HTR-8/SVneo (cell line): ENCODE measurements at places on chromosomes 11 and 22.

DNA sequence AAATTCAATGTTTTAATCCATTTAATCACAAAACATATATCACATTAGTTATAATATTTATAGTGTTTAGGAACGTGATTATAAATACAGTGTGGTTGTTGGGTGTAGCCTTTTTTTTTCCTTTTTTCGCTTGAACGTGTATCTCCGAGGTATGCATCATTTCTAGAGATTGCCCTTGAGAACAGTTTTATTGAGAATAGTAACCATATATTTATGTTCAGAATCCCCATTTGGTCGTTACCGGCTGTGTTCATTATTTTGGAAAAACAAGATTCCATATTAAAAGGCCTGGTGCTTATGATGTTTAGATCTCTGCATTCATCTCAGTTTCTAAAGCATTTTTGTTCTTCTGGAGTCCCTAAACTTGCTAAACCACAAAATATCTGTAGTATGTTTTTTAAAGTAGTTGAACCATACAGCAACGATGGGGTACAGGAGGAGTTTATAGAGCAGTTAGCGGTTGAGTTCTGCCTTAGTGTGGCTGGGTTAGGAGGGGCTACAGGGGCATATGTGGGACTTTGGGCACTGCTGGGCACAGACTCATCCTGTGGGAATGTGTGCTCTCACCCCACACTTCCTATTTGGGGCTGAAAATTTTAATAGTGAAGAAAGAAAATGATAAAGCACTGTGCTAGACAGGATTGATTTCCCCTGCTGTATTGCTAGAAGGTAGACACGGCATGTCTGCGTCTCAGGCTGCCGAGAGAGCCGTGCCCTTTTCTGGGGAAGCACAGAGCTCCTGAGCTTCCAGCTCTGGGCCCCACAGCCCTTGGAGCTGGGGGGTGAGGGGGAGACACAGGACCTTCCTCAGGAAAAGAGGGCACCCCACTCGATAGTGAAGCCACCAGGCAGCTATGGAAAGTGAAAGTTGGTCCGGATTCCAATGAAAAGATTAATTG lies 81.5 kb upstream of the PPARA start:
- no peak for DNase-seq

DNA sequence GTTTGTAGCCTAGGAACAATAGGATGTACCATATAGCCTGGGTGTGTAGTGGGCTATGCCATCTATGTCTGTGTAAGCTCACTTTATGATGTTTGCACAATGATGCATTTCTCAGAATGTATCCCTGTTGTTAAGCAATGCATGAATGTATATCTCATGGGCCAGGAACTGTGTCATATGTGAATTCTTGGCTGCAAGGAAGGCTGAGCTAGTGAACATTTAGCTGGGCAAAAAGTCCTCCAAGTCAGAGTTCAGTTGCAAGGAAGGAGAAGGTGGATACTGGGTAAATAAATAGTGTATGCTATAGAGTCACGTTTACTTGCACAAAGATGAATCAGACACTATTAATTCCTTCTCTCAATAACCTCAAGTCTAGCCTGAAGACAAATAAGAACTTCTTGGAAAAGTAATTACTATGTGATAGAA lies 136.1 kb downstream of the EHF start:
- DNase-seq: no peak

DNA sequence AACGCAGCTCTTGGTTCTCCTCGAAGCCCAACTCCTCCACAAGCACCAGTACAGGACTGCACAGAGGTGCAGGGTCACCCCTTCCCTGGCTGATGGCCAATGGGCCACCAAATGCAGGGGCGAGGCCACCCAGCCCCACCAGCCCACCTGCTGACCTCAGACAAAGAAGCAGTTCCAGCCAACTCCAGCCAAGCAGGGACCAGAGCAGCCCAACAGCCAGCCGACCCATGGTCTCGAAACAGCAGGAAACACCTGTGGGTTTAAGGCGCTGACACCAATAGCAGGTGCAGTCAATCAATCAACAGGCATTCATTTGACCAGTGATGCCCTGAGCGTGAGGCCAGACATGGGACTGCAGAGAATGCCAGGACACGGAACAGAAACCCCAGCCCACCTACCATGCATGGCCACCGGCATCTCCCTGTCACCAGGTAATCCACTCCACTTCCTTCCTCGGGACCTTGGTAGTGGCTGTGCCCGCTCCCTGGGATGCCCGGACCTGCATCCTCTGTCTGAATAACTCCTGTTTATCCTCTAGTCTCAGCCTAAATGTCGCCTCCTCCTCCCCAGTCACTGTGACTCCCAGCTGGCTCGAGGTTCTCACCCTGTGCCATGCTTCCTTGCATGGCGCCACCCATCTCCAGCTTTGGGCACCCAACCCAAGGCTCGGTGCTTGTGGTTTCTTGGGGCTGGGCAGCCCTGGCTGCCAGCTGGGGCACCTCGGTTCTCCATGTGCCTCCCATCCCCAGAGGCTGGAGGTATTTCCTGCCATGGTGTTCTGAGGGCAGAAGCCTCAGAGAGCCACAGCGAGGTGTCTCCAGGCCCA lies 1475.4 kb downstream of the BRD1 start:
- DNase-seq: no peak

- DNase-seq: no peak
Measured at GRCh38 chr22:28297504-28297903, 378.4 kb upstream of the PITPNB start.

GRCh38 chr11:115985896-115986295 lies 481.7 kb upstream of the CADM1 start:
- no peak for DNase-seq

- no peak for DNase-seq
Measured at GRCh38 chr22:46025225-46025972, 48.4 kb upstream of the WNT7B start.

DNA sequence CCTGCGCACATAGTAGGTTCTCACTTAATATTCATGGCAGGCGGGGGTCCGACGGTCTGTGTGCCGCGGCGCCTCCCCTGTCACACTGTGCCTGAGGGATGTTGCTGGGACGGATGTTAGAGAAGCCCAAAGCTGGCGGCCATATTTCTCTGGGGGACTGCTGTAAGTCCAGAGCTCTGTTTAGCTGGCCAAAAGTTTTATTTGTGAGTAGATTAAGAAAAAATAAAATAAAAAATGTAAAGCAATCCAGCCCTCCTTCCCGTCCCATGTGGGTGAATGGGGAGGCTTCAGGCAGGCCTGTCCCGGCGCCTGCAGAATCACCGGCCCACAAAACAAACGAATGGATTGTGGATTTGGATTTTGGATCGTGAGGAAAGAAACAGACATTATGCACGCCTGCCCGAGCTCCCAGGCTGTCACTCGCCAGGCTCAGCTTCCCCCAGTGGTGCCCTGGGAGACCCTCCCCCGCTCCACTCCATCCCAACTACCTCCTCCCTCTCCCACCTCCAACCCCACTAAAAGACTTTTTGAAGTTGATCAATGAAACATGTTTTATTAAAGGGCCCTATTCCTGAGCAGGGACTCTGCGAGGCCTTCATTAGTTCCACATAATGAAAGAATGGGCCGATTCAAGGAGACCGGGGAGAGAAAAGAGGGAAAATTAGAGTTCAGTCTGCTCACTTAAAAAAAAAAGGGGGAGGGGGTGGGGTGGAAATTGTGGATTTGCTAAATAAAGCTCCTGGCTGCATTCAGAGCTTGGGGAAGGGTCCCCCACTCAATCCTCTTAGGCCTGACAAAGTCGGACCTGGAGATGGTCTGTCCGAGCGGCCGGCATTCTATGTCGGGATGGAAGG lies 20.4 kb upstream of the SCUBE1 start:
- DNase-seq: no peak

DNA sequence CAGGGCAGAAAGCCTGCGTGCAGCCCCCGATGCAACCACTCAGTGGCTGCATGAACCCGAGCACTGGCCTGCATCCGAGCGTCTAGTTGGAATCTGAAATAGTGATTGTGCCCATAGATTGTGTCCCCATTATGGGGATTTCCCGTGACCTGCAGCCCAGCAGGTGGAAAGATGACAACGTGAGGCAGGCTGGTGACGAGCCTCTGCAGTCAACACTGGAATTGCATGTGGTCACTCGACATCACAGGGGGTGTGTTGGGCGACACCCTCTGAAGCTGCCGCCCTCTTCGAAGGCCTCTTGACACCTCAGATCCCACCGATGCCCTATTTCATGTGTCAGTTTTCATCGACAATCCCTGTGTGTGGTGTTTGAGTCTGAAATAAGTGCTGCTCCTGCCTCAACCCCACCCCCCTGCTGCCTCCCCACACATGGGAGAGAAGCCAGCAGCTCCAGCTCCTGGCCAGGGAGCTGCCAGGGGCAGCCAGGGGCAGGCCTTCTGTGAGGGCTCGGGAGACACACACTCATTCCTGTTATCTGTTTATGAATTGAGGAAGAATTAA lies 172.0 kb upstream of the B3GAT1 start:
- DNase-seq: no peak

GRCh38 chr11:91299980-91300379 lies 924.6 kb upstream of the FAT3 start:
- peak; percentile 21 for DNase-seq

GRCh38 chr11:125452125-125452470 lies 44.0 kb downstream of the FEZ1 start:
- DNase-seq: no peak

GRCh38 chr11:60873533-60873932 lies 6.2 kb downstream of the ZP1 start:
- DNase-seq: no peak

DNA sequence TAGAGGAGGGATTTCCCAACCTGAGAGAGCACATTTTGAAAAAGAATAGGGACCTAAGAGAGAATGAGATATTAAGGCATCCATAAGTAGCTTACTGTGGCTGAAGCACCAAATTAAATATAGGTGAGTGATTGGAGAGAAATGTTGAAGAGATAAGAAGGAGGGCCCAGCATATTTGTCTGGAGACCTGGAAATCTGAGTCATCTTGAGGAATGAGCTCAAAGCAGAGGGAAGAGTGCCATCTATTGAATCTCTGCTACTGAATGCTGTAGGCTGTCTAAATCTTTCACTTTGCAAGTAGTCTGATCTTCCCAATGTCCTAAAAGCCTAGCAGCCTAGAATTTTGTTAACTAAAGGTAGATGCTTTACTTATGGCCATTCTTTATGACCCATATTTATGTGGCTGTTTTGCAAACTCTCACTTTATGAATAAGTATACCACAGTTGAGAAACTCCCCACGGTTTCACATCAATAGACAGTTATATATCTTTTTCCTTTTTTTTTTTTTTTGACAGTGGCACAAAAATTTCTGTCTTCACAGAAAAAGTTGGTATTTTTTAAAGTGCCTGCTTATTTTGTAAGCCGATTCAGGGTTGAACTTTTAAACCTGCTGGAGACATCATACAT lies 2093.5 kb downstream of the LRRC4C start:
- peak; percentile 54 for DNase-seq

- no peak for DNase-seq
Measured at GRCh38 chr11:60594998-60595642, 79.9 kb downstream of the MS4A13 start.

DNA sequence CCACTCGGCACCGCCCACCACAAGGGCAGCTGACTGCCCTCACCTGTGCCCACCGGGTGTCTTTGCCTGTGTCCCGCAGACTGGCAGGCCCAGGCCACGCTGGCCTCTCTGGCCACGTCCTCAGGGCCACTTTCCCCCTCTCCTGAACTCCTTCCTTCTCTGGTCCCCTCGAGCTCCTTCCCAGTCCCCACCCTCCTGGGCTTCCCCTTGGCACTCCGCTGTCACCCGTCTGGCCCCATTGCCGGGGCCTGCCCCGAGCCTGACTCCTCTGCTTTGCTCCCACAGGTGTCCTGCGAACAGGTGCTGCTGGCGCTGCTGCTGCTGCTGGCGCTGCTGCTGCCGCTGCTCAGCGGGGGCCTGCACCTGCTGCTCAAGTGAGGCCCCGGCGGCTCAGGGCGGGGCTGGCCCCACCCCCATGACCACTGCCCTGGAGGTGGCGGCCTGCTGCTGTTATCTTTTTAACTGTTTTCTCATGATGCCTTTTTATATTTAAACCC lies 14.2 kb downstream of the MCAT start:
- no peak for DNase-seq

DNA sequence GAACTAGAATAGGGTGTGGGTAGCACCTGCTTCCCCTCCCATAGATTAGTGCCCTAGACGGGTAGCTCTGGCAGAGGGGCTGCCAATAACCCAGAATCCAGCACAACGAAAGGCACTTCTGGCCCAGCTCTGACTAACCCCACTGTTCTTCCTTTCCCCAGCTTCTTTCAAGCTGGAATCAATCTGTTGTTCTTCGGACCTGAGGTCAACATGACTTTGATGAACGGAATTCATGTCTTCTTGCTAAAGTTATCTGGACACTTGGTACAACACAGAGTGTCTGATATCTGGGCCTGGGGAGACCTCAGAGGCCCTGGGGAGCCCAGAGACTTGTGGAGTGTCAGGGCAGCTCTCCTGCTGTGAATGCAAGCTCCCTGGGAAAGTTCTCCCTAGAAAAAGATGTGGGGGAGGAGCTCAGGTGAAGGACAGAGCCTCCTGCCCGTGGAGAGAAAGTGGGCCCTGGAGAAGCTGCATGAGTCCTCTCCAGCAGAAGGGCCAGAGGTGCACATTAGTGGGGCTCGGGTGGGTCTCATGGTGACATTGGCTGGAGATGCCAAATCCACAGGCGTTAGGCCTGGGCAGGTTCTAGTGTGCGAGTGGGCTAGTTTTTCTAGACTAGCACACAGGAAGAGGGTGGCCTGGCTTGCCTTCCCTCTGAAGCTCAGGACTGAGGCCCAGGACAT lies 6.3 kb downstream of the KCNJ11 start:
- no peak for DNase-seq

GRCh38 chr22:46303347-46303965 lies 6.8 kb downstream of the GTSE1 start:
- no peak for DNase-seq

GRCh38 chr11:109093354-109093753 lies 328.6 kb upstream of the C11orf87 start:
- no peak for DNase-seq

DNA sequence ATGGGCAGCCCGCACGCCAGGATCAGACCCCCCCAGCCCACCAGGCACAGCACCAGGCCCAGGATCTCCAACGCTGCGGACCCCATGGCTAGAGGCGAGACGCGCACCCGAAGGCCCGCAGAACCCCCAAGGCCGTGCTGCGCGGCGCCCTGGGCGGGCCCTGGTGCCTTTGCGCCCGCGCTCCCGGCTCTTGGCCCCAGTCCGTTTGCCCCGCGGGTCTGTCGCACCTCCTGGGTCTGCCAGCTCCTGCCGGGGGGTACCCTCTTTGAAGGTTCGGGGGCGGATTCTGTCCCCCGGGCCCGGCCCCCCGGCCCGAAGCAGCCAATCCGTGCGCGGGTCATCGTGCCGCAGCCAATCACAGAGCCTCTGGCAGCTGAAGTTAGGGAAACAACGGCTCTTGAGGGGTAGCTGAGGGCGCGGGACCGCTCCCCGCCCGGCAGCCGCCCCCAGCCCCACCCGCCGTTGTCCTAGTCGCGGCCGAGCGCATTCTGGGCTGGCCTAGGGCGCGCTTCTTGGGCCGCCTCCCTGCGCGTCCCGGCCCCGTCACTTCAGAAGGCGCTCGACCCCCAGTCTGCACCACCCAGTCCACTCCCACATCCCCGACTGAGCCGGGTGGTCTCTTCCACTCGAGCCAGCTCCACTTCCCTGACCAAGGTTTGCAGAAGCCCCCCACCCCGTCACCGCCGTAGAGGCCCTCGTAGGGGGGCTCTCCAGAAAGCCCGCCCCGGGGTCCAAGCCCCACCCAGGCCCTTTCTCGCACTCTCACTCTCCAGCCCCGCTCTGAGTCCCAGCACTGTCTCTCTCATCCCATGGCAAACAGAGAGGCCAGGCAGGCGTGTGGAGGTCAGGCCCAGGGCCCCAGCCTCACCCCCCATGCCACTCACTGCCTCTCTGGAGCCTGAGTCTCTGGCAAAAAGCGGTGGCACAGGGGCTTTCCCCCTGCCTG lies at the start of gene CLDN5:
CLDN5 (minus strand) TSS at position 241 of the 946 bp plus-strand sequence; CDS start at position 86, 155 bp downstream.
- DNase-seq: no peak

GRCh38 chr22:23369054-23369685 lies 188.9 kb downstream of the BCR start:
- DNase-seq: no peak
